Left renal cortex interstitium (tissue), 4 donors: ENCODE measurements at places on chromosomes 16 and 17. TPM values are rescaled to one million over a fixed set of nuclear protein-coding genes. Genes with fewer than 3 reads are reported as not detected.

LLGL2 gene
- polyA plus RNA-seq: 106 TPM

DNA sequence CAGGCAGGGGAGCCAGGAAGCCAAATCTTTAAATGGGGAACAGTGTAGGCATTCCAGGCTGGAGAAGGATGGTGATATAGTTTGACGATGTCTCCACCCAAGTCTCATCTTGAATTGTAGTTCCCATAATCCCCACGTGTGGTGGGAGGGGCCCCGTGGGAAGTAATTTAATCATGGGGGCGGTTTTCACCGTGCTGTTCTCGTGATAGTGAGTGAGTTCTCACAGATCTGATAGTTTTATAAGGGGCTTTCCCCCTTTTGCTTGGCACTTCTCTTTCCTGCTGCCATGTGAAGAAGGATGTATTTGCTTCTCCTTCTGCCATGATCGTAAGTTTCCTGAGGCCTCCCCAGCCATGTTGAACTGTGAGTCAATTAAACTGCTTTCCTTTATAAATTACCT is 28.8 kb downstream of the GINS3 start:
- DNase-seq: no peak

- no peak for DNase-seq
Measured at GRCh38 chr16:64013856-64014255, 1108.0 kb downstream of the CDH11 start.

DNA sequence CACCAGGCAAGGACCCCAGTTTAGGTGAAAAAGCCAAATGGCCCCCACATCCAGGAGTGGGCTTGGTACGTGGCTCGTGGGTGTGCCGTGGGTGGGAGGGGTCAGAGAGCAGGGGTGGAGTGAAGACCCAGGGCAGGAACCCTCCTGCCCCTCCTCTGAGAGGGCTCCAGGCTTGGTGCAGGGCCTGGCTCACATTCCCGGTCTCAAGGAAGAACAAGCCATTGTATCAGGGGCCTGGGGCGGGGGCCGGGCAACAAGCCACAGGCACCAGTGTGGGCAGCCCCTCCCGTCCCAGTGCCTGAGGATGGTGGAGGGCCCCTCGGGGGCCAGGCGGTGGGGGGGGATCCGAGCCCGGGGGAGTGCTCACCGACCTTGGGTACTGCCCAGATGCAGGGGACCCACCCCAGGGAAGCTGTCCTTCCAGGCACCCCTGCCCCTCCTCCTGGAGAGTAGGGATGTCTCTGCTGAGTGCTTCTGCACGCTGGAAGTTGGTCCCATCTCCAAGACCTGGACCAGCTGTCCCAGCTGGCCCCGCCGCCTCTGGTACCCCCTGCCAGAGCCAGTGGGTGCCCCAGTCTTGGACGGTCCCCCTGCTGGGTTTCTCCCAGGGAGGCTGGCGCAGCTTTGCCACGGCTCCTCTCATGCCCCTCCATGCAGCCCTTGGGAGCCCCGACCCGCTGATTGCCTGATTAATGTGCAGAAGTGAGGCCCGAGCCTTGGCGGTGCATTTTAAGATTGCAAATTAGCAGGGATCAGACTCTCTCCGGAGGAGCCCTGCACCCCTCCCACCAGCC is 83.7 kb downstream of the RTN4RL1 start:
- no peak for DNase-seq

TEDC2 gene
- polyA plus RNA-seq: 12.3 TPM

DNA sequence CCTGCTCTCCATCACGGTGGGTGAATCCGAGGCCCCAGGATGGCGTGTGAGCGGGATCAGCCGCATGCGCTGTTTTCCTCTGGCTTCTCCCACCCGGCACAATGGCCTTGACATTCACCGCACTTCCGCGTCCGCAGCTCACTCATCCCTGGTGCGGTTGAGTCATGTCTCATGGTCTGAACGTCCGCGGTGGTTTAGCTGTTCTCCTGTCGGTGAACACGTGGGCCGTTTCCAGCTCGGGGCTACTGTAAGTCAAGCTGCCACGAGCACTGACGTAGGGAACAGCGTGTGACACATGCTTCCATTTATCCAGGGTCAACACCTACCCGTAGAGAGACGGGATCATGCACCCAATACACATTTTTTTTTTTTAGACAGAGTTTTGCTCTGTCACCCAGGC is 15.3 kb upstream of the CACNA1H start:
- DNase-seq: no peak

- no peak for DNase-seq
Measured at GRCh38 chr17:55219459-55219858, 45.3 kb upstream of the HLF start.

- no peak for DNase-seq
Measured at GRCh38 chr16:27529962-27530361, 19.8 kb downstream of the GTF3C1 start.

DNA sequence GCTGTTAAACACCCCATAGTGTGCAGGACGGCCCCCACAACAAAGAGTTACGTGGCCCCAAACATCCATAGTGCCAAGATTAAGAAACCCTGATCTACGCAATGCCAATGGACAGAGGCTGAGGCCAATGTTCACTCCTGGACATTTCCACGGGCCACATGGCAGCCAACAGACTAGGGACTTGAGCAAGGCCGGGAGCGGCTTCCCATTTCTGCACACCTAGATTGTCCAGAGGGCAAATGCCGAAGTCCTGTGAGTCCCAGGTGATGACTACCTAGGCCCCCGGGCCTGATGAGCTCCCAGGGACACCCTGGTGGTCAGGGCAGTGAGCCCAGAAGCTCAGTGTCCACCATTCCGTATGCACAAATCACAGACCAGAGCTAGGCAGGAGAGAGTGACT is 95.5 kb downstream of the AMFR start:
- DNase-seq: no peak

CLEC19A gene
- 0.16 TPM for polyA plus RNA-seq

DNA sequence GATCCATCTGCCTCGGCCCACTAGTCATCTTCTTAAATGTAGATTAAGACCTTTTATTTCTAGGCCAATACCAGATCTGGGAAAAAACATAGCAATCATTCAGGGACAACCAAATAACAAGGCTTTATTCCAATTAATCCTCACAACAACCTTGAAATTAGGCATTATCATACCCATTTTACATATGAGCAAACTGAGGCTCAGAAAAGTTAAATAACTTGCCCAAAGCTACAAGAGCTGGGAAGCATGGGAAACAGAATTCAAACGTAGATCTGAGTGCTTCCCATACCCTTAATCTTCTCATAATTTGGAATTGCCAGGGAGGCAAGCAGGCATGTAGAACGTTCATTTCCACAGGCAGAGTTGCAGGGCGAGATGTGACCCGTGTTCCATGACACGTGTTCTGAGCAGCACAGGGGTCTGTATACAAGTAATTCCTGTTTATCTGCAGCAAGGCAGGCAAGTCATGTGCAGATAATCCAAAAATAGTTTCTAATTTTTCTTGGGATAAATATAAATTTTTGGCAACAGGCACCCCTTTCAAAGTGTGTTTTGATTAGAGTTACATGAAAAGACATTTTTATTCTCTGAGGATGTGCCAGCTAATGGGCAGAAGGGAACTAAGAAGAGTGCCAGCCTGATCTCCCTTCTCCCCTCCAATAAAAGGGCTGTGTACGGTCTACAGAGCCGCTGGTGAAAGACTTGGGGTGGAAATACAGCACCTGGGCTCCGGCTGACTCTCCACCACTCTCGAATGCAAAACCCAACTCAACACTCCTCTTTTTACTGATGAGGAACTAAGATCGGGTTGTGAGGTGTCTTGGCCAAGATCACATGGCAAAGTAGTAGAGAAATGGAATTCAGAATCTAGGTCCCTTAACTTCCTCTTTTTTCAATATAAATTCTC is 27.7 kb upstream of the MYOCD start:
- no peak for DNase-seq

DNA sequence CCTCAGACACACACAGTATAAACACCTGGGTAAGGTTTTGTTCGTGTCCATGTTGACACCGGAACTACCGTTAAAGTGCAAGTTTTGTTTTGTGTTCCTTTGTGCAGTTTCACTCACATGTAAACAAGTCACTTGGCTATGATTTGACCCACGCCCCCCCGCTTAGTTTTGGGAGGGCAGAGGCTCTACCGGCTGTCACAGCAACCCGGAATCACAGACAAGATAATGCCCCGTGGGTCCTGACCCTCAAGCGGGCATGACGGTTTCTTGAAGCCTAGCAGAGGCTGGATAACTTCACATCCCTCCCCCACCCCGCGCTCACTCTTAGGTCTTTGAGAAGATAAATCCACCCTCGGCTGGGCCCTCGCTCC is 1.7 kb downstream of the RASD1 start:
- no peak for DNase-seq

GRCh38 chr16:2147981-2148671 is at the start of gene RAB26:
Gene RAB26 (plus strand): TSS chr16:2148625. CDS start chr16:2148784, 159 bp downstream.
- no peak for DNase-seq

KRT31 gene
- polyA plus RNA-seq: not detected

DECR2 gene
- polyA plus RNA-seq: 28.1 TPM

DNA sequence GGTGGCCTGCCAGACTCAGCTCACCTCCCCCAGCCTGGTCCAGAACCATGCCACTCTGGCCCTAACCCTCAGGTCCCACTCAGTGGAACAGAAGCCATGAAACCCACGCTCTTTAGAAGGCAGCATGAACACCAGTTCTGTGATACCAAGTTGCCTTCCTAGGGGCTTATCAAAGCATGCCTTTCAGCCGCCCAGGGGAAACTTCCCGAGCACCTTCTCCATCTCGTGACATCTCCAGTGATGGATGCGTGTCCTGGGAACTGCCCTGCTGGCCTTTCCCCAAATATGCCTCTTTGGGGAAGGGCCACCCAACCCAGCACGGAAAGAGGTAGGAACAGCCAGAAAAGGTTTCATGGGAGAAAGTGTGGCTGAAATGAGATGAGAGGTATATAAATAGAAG is 8.3 kb downstream of the CCDC42 start:
- no peak for DNase-seq

CACNA1H gene
- polyA plus RNA-seq: 26.0 TPM
